Colonic mucosa (tissue), 4 donors: ENCODE measurements at places on chromosomes 6 and 20. TPM values are rescaled to one million over a fixed set of nuclear protein-coding genes. Genes with fewer than 3 reads are reported as not detected.

The SCRT2 gene
- total RNA-seq = not detected

The MYO6 gene
- total RNA-seq = 80.9 TPM

The SLC17A1 gene
- total RNA-seq = not detected

- DNase-seq = no peak
These were observed 12.3 kb upstream of the TRIM38 start for GRCh38 chr6:25950297-25950696.

DNA sequence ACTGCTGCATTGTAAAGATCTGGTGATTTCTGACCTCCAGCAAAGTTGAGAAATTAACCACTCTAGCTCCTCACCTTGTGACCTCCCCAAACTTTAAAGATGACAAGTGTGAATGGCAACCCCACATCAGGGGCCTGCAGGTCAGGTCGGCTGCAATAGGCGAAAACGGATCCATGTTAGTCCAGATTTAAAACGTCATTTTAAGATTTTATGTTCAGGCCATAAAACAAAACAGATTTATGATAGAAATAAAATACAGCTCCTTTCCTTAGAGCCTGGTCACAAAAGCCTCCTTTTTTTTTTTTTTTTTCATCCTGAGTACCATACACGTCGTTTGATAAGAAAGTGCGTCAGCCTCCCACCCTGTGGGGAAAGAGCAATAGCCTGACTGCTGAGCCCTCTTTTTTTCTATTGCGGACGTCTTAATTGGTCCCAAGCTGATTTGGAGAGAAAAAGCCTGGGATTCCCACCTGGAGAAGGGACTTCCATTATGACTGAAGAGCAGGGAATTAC lies 519.2 kb upstream of the NOX3 start:
- no peak for DNase-seq
